ENCODE measurements at places on chromosomes 6 and 20.

GRCh38 chr20:53021934-53022333 is 49.8 kb downstream of the TSHZ2 start:
- DNase-seq, result no peak

- DNase-seq, result no peak
Observed at GRCh38 chr6:69732640-69733039, 64.2 kb downstream of the LMBRD1 start.

DNA sequence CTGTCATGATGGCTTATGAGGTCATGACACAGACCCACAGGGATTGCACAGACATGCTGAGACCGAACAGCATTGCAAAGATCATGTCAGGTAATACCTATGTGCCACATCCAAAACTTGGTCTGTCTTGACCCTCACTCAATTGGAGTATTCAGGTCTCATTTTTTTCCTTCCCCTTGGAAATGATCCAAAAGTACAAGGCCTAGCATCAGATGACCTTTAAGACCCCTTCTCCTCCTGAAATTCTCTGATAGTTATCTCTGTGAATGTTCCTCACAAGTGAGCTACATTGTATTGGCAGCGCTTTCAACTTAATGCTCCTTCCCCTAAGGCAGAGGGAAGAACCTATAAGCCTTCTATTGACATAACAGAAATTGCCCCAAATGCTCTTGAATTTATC is 507.4 kb upstream of the JARID2 start:
- DNase-seq, result no peak

GRCh38 chr6:2891768-2892170 is 11.3 kb downstream of the SERPINB9 start:
- peak; percentile 57 for DNase-seq

GRCh38 chr20:45104786-45105185 is 3.9 kb upstream of the KCNS1 start:
- no peak for DNase-seq

- no peak for DNase-seq
Observed at GRCh38 chr6:145241721-145242120, 493.6 kb downstream of the EPM2A start.

- no peak for DNase-seq
Observed at GRCh38 chr6:3081960-3082359, 13.7 kb downstream of the RIPK1 start.

DNA sequence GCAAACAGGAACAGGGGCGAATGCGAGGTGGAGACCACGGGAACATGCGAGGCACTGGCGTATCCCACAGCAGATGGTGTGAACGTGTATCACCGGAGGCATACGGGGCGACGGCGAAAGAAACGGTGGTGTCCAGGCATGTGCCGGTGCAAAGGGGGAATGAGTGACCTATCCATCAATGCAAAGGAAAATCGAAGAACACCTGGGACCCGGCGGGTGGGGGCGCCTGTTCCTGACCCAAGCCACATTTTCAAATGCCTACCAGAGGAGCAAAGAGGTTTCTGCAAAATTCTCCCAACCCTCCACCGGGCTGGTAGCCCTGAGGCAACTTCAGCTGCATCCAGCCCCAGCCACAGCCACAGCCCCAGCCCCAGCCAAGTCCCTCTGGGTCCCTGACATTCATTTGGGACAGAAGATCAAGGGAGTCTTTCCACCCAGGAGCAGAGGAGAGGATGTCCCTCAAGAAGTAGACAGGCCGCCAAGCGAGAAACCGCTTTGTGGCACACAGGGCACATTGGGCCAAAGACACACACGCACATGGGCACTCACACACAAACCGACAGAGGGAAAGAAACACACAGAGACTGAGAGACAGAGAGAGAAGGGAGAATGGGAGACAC is 164.0 kb upstream of the ZNF337 start:
- DNase-seq, result no peak
